ENCODE measurements at places on chromosomes 16 and 17. TPM values are rescaled to one million over a fixed set of nuclear protein-coding genes. Genes with fewer than 3 reads are reported as not detected.

Gene SLC2A4
- total RNA-seq = 22.6 TPM

Gene MYH13
- not detected for total RNA-seq

DNA sequence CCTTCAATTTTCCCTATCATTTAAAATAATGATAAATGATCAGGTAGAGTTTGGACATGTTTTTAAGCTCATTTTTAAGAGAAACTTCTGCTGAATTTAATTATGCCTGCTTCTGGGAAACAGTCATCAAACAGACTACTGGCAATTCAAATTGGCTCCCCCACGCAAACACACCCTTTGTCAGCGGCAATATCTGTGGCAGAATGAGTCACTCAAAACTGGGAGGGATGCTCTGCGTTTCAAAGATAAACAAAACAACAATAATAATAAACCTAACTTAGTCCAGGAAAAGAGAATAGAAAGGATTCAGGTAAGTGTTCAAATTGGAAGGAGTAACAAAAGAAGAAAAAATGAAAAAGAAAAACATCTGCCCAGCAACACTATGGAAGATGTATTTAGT lies 108.1 kb upstream of the ERCC4 start:
- DNase-seq = no peak

DNA sequence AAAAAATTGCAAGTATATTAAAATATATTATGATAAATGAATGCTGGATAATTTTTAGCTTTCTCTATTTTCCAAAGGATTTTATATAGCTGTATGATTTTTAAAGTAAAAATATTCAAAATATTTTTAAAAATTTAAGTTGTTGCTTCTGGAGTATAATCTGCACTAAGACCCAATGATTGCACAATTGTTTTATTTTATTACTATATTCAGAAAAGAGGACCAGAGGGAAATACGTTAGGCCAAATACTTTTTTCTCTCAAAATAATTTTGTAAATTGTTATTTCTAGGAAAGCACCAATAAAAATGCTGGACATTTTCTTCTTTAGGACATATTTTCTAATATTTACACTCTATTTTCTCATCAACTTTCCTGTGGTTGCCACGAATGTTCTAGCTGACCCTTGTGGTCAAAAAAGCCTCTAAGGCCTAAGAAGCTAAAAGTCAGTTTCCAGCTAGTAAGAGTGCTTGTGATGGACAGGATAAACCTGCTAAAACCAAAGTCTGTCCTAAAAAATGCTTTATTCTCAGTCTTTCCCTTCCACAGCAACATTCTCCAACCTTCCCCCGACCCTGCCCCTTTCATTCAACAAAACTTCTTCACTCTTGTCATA lies 31.2 kb downstream of the MMD start:
- no peak for DNase-seq

Gene KRTAP1-1
- not detected for total RNA-seq

Gene DNAAF1
- 4.4 TPM for total RNA-seq

DNA sequence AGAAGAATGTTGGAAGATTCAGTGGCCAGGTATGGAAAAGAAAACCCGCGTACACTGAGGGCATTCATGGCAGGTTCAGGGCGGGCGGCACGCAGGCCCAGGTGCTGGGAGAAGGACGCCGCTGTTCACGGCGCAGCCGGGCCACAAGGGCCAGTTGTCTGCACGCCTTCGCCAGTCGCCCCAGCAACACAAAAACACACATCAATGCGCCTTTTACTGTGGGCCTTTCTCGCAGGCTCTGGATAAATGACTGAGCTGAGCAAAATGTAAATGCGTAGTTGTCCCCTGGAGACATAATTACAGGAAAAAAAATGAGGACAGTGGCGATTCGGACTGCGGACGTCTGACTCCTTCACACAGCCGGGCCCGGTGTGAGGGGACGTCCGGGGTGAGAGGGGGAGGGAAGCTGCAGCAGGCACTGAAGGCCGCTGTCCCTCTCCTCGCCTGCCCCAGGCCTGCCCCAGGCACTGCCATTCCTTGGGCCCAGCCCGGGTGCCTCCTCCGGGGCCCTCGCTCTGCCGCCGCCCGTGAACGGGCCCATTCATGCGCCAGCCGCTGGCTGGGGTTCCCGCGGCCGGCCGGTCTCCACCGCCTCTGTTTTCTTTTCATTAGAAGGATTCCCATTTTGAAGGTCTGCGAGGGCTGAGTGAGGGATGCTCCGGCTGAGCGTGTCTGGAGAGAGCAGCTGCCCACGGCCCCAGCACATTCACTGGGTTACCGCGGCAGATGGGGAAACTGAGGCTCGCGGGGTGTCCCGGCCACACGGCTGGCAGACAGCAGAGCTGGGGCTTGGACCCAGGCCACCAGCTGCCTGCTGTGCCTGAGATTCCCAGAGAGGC lies 6.5 kb upstream of the ZNF469 start:
- no peak for DNase-seq

Measured in uterus (tissue), 4 donors.